ENCODE measurements at places on chromosomes 7 and 10.

- no peak for DNase-seq
Measured at GRCh38 chr7:18552316-18552916, 56.9 kb downstream of the HDAC9 start.

- DNase-seq, result no peak
Measured at GRCh38 chr7:11689096-11689495, 142.9 kb downstream of the THSD7A start.

- no peak for DNase-seq
Measured at GRCh38 chr7:120716307-120716706, 141.6 kb downstream of the TSPAN12 start.

GRCh38 chr10:4399556-4399955, 426.5 kb upstream of the AKR1E2 start:
- no peak for DNase-seq

- DNase-seq, result no peak
Measured at GRCh38 chr7:123881300-123881699, 36.3 kb downstream of the HYAL4 start.

- no peak for DNase-seq
Measured at GRCh38 chr10:35004651-35005050, 85.5 kb downstream of the CUL2 start.

GRCh38 chr7:41979834-41980307, 257.1 kb downstream of the GLI3 start:
- no peak for DNase-seq

- no peak for DNase-seq
Measured at GRCh38 chr7:159271781-159272180, 127.1 kb upstream of the VIPR2 start.

DNA sequence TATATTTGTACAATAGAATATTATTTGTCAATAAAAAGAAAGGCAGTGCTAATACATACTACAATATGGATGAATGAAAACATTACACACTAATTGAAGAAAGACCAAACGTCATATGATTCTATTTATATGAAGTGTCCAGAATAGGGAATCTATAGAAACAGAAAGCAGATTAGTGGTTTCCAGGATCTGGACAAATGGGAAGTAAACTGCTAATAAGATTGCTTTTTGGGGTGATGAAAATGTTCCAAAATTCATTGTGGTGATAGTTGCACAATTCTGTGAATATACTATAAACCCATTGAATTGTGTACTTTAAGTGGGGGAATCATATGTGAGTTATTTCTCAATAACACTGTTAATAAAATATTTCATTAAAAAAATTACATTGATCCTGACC, 78.2 kb upstream of the IFRD1 start:
- no peak for DNase-seq

DNA sequence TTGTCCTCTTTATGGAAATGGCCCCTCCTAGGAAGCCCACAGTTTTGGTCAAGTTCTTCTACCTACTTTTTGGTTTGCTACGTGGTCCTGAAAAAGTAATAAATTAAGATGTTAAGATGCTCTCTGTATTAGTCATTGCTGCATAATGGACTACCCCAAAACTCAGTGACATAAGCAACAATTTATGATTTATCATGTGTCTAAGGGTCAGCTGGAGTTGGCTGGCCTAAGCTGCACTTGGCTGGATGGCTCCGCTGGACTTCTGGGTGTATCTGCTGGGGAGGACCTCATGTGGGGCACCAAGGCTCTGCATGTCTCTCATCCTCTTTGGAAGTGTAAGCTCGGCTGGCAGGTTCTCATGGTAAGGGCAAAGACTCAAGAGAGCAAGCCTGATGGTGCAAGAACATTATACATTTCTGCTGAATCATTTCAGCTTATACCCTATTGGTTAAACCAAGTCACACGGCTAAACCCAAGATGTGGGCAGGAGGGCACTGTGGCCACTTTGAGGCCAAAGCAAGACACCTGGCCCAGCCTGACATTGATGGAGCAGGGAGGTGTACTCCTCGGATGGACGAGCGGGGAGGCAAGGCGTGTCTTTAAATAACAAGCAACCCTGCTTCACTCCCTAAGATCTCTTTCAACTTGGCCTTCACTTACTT, 47.7 kb downstream of the TBXAS1 start:
- no peak for DNase-seq

- no peak for DNase-seq
Measured at GRCh38 chr7:124898531-124898930, 31.1 kb downstream of the POT1 start.

GRCh38 chr7:142100634-142101033, 10.9 kb upstream of the MGAM2 start:
- no peak for DNase-seq

GRCh38 chr7:71329030-71329660, 197.2 kb downstream of the GALNT17 start:
- DNase-seq, result no peak

DNA sequence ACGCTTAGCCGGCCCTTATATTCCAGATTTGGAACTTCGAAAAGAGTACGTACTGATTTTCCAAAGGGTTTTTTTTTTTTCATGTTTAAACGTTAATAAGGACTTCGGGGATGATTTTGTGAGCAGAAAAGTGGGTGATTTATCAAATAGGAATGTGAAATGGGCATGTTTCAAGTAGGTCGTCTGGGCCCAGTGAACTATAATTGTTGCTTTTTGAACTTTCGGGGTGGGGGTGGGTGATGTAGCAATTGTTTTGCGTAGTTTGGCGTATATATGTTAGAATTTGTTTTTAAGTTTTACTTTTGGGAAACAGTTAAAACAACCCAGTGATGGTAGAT, 299 bp upstream of the PBLD start:
- no peak for DNase-seq

DNA sequence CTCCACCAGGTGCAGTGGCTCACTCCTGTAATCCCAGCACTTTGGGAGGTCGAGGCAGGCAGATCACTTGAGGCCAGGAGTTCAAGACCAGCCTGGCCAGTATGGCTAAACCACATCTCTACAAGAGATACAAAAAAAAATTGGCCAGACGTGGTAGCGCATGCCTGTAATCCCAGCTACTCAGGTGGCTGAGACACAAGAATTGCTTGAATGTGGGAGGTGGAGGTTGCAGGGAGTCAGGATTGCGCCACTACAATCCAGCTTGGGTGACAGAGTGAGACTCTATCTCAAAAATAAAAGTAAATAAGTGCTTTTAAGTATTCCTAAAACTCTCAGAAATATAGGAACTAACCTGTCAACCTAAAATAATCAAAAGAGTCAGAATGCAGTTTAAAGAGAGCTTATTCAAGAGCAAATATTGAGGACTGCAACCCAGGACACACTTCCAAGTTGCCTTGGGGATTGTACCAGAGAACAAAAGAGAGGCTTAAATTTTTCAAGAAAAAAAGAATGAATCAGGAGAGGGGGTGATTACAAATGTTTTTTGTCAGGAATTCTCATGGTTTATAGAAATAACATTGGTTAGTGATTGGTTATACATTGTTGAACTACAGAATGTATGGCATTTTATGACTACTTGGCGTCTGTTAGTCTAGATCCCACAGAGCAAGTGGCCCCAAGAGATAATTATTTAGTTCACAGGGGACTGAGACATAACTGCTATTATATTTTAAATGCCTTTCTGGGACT, 33.2 kb upstream of the PPP1R9A start:
- no peak for DNase-seq

- no peak for DNase-seq
Measured at GRCh38 chr10:86335257-86335656, 31.3 kb downstream of the GRID1 start.

DNA sequence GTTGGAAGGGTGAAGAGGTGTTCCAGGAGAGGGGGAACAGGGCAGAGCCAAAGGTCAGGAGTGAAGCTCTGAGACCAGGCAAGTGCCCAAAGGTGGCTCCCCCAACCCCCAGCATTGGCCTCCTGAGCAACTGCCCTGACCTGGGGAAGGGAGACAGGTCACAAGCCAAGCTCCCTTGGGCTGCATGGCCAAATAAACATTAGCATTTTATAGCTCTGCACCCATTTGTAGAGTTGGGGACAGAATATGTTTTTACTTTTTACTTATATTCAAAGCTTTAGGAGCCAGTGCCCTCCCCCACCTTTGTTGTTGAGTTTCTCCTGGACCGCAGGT, 4.0 kb downstream of the UNC5B start:
- DNase-seq, result no peak

GRCh38 chr7:5143106-5143505, 46.9 kb upstream of the WIPI2 start:
- no peak for DNase-seq

DNA sequence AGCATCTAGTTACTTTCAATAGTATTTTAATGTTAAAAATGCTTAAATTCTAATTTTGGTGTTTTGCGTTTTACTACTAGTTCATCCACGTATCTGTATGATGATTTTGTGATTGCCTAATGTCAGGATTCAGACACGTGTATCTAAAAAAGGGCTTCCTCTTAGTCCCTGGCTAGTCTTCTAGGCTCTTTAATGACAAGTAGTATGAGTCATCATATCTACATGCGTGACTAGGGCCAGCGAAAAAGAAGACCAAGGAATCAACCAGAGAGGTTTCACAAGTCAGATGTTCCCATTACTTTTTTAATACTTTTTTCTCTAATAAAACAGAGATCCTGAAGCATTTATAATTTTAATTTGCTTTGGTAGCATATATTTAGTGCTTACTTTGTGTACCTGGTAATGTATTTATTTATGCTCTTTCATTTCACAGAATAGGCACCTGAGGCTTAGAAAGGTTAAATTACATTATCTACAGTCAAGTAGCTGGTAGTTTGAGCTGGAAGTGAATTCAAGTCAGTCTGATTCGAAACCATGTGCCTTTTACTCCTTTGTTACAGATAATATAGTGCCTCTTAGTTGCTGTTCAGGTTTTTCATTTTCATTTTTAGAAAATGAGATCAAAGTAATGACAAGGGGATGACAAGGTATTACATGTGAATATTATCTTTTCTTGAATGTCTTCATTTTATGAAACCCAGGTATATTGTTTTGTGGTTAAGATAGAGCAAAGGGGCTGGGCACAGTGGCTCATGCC, 140.3 kb downstream of the FOXP2 start:
- no peak for DNase-seq

GRCh38 chr10:14129770-14130169, 201.0 kb downstream of the FRMD4A start:
- no peak for DNase-seq

GRCh38 chr7:87473986-87474385, 1.5 kb downstream of the ABCB4 start:
- DNase-seq, result no peak

DNA sequence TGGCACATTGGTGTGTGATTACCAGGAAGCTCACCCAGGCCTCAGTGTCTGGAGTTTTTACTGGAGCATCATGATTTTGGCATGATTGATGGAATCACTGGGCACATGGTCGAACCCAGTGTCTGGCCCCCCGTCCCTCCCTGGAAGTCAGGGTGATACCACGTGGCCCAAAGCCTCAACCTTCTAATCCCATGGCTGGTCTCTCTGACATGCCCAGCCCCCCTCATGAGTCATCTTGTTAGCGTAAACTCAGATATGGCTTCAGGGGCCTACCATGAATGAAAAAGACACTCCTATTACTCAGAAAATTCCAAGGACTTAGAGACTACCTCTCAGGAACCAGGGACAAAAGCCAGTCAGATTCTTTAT, 109.3 kb downstream of the GRK5 start:
- no peak for DNase-seq

DNA sequence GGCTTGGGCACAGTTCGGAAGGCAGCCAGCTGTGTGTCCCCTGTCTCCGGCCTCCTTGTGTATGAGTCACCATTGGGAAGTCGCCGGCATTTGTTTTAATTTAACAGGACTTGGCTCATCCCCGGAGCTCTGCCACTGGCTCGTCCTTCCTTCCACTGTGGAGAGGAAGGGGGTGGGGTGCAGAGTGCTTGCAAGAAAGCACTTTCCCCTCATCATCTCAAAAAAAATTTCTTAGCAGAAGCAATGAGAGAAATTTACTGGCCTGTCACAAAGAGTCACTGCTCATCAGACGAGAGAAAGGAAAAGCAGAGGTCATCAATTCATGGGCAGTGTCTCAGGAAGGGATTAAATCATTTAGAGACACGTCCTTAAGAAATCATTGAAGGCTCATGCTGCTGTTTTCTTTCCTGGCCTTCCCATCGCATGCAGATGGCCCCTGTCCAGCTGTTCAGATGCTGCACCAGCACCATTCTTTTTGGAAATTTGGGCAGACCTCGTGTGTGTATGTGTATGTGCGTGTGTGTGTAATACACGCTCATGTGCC, 93.3 kb downstream of the BMS1 start:
- no peak for DNase-seq

DNA sequence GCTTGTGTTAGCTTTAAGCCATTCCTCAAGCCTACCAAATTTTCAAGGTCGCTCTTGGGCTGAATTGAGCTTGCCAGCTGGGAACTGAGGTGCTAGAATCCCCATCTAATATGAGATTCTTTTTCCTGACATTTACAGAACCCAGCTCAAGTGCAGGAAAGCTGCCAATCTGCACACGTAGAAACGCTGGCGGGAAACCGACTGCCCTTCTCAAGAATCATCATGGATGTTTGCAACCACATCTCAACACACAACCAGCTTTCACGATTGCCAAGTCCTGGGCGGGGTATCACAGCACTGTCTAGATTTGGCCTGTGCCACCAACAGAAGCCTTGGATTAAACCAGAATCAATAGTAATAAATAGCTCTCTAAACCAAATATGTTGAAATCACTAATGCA, 203.7 kb downstream of the DIP2C start:
- no peak for DNase-seq

DNA sequence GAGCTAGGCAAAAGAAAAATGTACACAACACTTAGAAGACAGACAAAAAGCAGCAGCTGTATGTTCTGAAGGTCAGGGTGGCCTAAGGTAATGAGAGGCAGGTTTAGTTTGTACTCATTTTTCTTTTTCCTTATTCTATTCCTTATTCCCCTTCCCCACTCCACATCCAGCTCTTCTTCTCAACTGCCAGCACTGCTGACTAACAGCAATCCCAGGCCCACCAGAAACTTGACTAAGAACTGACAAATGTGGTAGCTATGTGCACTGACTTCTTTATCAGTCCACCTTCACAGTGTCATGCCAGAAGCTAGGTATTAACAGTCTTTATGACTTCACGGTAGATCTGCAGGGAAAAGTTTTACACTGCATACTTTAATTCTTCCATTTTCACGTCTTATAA, 6.1 kb downstream of the COPG2 start:
- no peak for DNase-seq

GRCh38 chr10:24533981-24534380, 189.7 kb downstream of the ARHGAP21 start:
- DNase-seq, result no peak

All from stimulated activated CD8-positive, alpha-beta memory T cell treated with anti-CD3 and anti-CD28 coated beads, Interleukin-4, amount 100 ng/mL, for 1 hour (primary cell).